ENCODE measurements at places on chromosomes 1 and 21.

DNA sequence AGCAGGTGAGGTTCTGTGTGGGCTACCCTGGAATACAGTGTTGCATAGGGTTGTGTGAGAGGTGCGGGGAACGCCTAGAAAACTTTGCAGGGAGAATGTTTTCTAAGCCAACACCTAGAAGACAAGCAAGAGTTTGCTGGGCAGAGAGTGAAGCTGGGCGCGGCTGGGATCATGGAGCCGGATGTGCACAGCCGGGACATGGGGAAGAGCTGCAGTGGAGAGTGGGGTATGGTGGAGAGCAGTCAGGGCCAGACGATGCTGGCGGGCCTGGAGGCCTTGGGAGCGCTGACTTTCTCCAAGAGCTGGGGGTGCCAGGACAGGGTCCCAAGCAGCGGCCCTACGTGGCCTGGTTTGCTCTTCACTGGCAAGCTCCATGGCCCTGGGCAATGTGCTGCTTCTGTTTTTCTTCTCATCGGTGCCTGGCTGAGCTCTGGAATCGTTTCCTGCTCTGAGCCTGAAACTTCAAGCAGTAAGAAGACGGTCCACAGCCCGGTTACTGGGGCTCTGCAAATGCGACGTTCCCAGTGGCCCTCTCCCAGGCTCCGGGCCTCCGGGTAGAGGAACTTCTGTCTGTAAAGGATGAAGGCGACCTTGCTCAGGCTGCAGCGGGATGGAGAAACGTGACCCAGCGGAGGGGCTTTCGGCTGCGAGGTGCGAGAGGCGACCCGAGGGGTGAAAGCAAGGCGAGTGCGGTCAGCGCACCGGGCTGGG is 51.9 kb upstream of the CD34 start:
- peak; percentile 57 for DNase-seq

- DNase-seq: no peak
Measured at GRCh38 chr1:234781241-234782065, 171.5 kb upstream of the IRF2BP2 start.

DNA sequence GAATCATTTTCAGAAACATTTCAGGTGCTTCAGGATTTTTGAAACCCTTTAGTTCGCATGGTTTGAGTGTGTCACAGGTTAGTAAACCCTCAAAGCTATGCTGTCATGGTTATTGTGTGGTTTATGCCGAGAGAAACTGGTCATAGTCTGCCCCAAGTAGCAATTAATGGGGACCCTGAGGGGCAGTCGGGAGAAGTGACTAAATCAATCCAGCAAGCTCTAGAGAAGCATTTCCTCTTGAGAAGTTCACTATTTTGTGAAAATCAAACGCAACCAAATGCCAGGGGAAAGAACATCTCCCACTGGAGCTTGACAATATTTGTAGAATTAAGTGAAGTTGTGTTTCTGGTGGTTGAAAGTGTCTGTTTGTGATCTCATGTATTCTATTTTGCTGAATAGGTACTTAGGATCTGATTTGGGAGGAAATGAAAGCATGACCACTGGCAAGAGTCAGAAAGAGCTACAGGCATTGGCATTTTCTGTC is 63.0 kb upstream of the BACH1 start:
- DNase-seq: no peak

GRCh38 chr1:108830119-108831008 is 26.5 kb downstream of the AKNAD1 start:
- DNase-seq: peak; percentile 72
